Activated CD4-positive, alpha-beta T cell treated with anti-CD3 and anti-CD28 coated beads, Interleukin-2, amount 10 ng/mL, durations not matched to agents 7 days and 5 days (primary cell): ENCODE measurements at places on chromosomes 3 and 15. TPM values are rescaled to one million over a fixed set of nuclear protein-coding genes. Genes with fewer than 3 reads are reported as not detected.

DNA sequence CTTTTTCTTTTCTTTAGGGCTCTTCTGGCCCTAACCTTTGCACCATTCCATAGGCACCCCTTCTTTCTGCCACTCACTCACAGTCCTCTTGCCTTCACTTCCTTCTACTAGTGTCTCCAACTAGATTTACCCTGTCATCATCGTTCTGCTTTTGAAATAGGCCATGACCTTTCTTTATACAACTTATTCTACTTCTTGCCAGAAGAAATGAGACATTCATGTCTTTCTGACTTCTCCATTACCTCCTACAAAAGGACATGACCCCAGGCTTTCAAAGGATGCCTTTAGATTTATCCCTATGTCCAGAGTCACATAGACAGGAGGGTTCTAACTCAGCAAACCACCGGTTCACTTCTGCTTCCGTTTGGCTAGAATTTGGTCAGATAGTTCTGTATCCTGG lies 336.4 kb upstream of the LRRFIP2 start:
- no peak overlapping the region for H3K27ac ChIP-seq
- no peak overlapping the region for H3K4me3 ChIP-seq
- H3K4me1 ChIP-seq = no peaks in the 10 kb centered on the region
- H3K36me3 ChIP-seq = no peaks in the 10 kb centered on the region
- DNase-seq = no peak

Gene FOXL2NB
- not detected for total RNA-seq

DNA sequence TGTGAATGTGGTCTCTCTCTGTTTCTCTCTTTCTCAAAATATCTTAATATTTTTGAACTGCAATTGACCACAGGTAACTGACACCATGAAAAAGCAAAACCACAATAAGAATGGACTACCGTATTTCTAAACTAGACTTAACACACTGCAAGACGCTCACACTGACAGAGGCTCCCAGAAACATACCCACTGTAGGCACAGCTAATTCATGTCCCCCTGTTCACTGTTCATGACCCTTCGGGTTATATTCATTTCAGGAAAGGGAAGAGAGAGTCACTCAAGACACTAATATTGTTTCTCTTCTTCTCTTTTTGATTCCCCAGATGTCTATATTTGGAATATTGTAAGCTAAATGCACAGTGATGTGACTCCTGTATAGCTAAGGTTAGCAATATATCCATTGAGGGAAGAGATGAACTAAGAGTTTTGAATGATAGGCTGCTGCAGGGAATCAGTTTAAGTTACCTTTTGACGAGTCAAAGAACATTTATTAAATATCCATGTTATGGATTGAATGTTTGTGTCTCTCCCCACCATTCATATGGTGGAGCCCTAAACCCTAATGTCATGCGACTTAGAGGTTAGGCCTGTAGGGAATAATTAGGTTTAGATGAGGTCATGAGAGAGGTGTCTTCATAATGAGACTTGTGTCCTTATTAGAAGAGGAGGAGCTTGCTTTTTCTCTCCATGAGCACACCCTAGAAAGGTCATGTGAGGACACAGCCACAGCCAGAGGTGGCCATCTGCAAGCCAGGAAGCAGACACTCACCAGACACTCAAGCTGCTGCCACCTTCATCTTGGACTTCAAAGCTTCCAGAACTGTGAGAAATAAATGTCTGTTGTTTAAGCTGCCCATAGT lies 216.6 kb upstream of the GRM7 start:
- no peaks in the 10 kb centered on the region for H3K36me3 ChIP-seq
- no peaks in the 10 kb centered on the region for H3K27me3 ChIP-seq
- DNase-seq = no peak
- no peak overlapping the region for H3K27ac ChIP-seq
- H3K4me3 ChIP-seq = no peak overlapping the region

GRCh38 chr3:18946524-18946923 lies 201.8 kb upstream of the KCNH8 start:
- no peak overlapping the region for H3K27ac ChIP-seq
- H3K27me3 ChIP-seq = peaks cover 2% of the 10 kb centered on the region
- no peak for DNase-seq
- no peaks in the 10 kb centered on the region for H3K4me1 ChIP-seq
- no peaks in the 10 kb centered on the region for H3K36me3 ChIP-seq

Gene GNAT1
- not detected for total RNA-seq

DNA sequence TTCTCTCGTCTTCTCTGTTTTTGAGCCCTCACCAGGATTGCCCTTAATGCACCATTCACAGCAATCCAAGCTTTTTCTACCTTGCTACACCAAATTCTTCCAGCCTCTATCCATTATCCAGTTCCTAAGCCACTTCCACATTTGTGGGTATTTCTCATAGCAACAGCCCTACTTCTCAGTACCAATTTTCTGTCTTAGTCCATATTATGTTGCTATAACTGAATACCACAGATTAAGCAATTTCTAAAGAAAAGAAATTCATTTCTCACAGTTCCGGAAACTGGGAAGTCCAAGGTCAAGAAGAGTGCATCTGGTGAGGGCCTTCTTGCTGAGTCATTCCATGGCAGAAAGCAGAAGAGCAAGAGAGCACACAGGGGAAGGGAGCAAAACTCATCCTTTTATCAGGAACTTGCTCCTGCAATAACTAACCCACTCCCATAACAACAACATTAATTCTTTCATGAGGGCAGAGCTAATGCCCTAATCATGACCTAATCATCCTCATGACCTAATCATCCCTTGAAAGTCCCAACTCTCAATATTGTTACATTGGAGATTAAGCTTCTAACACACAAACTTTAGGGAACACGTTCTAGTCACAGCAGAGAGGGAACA lies 9.7 kb upstream of the EIF1B start:
- peaks cover 4% of the 10 kb centered on the region for H3K36me3 ChIP-seq
- no peak overlapping the region for H3K4me3 ChIP-seq
- H3K27ac ChIP-seq = no peak overlapping the region
- no peak for DNase-seq
- H3K27me3 ChIP-seq = no peaks in the 10 kb centered on the region
- no peaks in the 10 kb centered on the region for H3K4me1 ChIP-seq

- no peak overlapping the region for H3K27ac ChIP-seq
- peak overlapping the region; percentile 69 for H3K4me3 ChIP-seq
- peaks cover 9% of the 10 kb centered on the region for H3K4me1 ChIP-seq
- no peak for DNase-seq
- peaks cover 74% of the 10 kb centered on the region for H3K27me3 ChIP-seq
These were observed 522 bp upstream of the GXYLT2 start for GRCh38 chr3:72887343-72887704.

DNA sequence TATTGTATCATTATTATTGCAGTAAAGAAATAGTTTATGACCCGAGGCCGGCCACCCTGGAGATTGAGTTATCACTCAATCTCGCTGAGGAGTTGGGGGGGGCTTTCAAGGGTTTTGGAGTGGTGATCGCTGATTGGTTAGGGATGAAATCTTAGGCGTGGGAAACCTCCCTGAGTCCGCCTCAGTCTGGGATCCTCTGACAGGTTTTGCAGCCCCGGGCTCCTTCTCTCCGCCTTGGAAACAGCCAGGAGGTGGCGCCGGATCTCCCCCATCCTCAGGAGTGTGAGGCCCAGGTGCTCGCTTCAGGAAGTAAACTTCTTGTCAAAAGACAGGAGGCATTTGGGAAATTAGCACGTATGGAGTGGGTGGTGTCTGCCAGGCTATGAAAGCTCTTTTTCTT lies 41.1 kb upstream of the SEC61A1 start:
- peak; percentile 12 for DNase-seq
- H3K4me3 ChIP-seq = no peak overlapping the region
- no peaks in the 10 kb centered on the region for H3K27me3 ChIP-seq
- H3K4me1 ChIP-seq = peaks cover 4% of the 10 kb centered on the region

DNA sequence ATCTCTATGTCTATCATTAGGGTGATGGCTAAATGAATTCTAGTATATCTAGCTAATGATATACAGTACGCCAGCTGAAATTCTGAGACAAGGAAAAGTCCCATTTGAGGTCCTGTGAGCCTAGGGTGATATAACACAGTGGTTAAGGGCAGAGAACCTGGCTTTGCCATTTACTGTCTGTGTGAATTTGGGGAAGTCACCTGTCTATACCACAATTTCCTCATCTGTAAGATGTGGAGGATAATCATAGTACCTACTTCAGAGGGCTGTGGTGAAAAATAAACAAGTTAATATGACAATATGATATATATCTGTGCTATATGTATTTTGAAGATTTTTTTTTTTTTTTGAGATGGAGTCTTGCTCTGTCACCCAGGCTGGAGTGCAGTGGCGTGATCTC lies 9.8 kb upstream of the ANKDD1A start:
- no peak overlapping the region for H3K4me3 ChIP-seq
- peak; percentile 47 for DNase-seq
- no peaks in the 10 kb centered on the region for H3K27me3 ChIP-seq

- no peak overlapping the region for H3K27ac ChIP-seq
- DNase-seq = no peak
- H3K36me3 ChIP-seq = no peaks in the 10 kb centered on the region
- H3K4me3 ChIP-seq = no peak overlapping the region
- peaks cover 9% of the 10 kb centered on the region for H3K27me3 ChIP-seq
These were observed 9.8 kb upstream of the PRR23E start for GRCh38 chr3:127182848-127183714.

GRCh38 chr3:31615071-31615875 lies 82.5 kb downstream of the STT3B start:
- H3K27ac ChIP-seq = no peak overlapping the region
- H3K4me1 ChIP-seq = peaks cover 21% of the 10 kb centered on the region
- H3K36me3 ChIP-seq = peaks cover 63% of the 10 kb centered on the region
- H3K27me3 ChIP-seq = no peaks in the 10 kb centered on the region
- H3K4me3 ChIP-seq = no peak overlapping the region
- no peak for DNase-seq

Gene ARNT2
- not detected for total RNA-seq

- H3K4me3 ChIP-seq = no peak overlapping the region
- H3K27ac ChIP-seq = no peak overlapping the region
- peaks cover 2% of the 10 kb centered on the region for H3K36me3 ChIP-seq
- peaks cover 40% of the 10 kb centered on the region for H3K27me3 ChIP-seq
These were observed 5.2 kb downstream of the GRAMD2A start for GRCh38 chr15:72192416-72192815.
